Cerebellar nuclear complex (tissue), 1 donor: ENCODE measurements at places on chromosomes 7 and 10.

DNA sequence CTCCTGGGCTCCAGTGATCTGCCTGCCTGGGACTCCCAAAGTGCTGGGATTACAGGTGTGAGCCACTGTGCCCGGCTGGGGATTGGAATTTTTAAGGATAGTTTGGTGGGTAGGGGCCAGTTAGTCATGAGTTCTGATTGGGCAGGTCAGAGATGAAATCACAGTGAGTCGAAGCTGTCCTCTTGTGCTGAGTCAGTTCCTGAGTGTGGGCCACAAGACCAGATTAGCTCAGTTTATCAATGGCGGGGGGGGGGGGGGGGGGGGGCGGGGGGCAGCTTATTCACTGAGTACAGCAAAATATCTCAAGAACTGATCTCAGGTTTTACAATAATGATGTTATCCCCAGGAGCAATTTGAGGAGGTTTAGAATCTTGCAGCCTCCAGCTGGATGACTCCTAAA, 11.6 kb upstream of the ERCC6 start:
- DNase-seq, result no peak

DNA sequence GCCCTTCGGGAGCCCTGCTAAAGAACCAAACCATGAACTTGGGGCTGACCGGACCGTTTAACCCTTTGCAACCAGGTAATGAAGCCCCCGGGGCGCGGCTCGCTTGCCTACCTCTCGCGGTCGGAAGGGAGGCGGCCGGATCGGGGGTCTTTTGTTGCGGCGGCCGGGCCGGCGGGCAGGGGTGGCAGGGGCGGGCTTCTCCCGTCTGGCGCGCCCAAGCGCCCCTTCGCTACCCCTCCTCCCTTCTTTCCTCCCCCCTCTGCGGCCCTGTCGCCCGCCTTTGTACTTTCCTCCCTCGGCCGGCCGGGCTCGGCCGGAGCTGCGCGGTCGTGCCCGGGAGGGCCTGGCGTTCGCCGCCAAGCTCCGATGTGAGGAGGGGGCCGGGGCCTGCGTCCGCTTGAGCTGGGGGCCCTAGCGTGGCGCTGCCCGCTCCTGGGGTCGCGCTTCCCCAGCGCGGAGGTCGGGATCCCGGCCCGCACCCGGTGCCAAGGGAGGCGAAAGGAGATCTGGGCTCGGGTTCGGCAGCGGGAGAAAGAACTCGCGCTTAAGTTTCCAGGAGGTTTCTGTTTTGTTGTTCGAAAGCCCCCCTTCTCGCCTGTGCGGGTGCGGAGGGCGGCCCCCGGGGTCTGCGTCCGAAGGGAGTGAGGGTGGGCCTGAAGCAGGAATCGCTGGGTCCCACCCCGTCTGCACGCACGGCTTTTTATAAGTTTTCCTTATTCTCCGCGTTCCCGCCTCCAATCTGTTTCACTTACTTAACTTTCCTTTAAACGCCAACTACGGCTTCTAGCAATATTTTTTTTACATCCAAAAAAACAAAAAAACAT, 436.8 kb upstream of the GALNT17 start:
- no peak for DNase-seq

- DNase-seq, result no peak
Observed at GRCh38 chr7:128358233-128358632, 3.3 kb downstream of the PRRT4 start.

DNA sequence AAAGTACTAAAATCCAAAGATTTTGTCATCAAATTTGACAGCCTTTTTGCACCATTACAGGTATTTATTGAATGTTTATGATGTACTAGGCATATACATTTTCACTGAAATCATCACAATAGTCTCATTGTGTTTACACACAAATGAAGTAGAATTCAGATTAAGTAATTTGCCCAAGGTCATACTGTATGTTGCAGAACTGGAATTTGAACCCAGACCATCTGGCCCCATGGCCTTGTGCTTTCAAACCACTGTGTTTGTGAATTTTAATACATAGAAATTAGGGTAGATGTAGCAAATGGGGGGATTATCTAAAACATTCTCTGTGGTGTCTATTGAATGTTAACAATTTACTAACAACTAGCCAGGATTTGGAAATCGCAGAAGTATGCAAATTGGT, 94.8 kb downstream of the POLL start:
- DNase-seq, result no peak

- no peak for DNase-seq
Observed at GRCh38 chr7:114229246-114229645, 185.4 kb upstream of the FOXP2 start.

GRCh38 chr10:59741048-59741447, 12.2 kb downstream of the MRLN start:
- no peak for DNase-seq

DNA sequence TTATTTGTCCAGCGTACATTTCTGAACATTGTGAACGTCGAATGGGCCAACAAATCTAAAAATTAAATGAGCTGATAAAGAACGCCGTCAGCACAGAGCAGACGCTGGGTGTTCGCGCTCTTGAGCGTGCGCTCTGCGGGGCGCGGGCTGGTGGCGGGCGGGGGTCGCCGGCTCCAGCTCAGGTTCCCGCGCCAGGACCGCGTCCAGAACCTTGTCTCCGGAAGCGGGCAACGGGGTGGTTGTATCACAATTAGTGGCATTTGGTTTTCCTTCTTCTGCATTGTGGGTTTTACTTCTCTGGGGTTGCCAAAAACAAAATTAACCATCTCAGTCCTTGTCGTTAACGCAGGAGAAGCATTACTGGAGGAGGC, 2.4 kb downstream of the CYP2E1 start:
- no peak for DNase-seq

GRCh38 chr7:109259151-109259550, 689.5 kb downstream of the DNAJB9 start:
- no peak for DNase-seq

GRCh38 chr10:104337985-104338735, at the start of gene ITPRIP:
TSS of gene ITPRIP (minus strand) at chr10:104338465. CDS start at chr10:104316051, 22,414 bp downstream.
- DNase-seq, result no peak

- no peak for DNase-seq
Observed at GRCh38 chr10:62005687-62006086, 104.2 kb downstream of the ARID5B start.

DNA sequence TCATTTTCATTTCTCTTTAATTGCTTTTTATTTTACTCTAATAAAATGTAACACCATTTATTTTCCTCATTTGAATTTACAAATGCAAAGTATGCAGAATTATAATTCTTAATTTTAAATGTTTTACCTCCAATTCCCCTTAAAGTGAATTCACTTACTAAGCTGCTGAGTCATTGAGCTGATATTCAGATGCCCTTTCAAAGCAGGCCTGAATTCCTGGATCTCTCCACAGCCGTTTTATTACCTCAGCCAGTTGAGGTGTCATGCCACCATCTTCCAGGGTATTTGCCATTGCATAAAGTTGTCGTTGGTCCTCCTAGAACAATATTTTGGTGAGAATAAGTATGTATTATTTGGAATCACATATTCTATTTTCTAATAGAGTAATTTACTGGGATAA, 33.2 kb downstream of the GNAT3 start:
- no peak for DNase-seq

- no peak for DNase-seq
Observed at GRCh38 chr10:11193001-11193551, 175.4 kb downstream of the CELF2 start.

- no peak for DNase-seq
Observed at GRCh38 chr7:131657881-131658280, 101.5 kb upstream of the PODXL start.

DNA sequence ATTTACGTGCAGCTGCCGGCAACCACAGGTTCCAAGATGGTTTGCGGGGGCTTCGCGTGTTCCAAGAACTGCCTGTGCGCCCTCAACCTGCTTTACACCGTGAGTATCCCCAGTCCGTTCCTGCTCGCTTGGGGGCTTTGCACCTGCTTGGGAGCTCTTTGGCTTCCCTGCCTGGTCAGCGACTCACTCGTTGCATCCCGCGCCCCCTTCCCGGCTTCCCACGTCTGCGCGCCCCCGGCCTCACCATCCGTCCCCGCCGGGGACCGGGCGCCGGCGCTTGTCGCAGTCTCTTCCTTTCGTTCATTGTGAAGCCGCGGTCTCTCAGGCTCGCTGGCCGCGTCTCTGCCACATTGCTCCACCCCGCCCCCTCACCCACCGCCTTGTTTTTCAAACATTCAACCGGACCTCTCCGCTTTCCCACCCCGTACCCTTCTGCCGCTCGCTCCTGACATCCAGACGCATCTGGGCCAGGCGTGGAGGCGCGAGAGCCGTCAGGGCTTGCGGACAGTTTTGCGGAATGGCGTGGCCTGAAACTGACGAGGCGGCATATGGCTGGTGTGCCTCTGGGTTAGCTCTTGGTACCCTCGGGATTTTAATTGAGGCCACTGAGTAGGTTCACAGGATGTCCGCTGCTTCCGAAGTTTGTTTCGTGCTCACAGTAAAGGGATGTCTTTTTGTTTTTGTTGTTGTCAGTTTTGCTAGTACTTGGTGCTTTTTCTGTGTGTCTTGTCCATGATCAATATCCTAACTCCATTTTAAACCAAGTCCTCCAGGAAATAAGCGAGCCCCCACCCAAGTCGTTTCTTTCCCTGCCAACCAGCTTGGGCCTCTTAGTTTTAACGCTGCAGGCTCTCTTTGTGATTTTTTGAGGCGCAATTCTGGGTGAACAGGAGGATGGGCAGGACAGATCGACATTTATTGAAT, 639 bp downstream of the TSPAN13 start:
- no peak for DNase-seq

DNA sequence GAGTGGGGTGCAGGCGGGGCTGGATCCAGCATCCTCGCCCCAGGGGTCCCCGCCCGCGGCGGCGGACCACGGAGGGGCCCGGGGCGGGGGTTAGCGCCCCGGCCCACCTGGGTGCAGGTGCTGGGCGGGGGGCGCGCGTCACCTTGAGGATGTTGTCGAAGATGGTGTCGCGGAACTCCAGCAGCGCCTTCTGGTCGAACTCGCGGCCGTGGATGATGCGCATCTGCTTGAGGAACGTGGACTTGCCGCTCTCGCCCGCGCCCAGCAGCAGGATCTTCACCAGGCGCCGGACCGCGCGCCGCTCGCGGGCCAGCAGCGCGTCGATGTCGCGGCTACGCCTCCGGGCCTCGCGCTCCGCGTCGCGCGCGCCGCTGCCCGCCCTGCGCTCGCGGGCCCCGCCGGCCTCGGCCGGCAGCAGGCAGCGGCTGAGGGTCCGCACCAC, 376 bp downstream of the GNA12 start:
- no peak for DNase-seq

- DNase-seq, result no peak
Observed at GRCh38 chr7:37495574-37496184, 47.0 kb upstream of the ELMO1 start.

- DNase-seq, result no peak
Observed at GRCh38 chr7:78863281-78863680, 590.2 kb downstream of the MAGI2 start.

- no peak for DNase-seq
Observed at GRCh38 chr7:151094675-151095074, 8.4 kb downstream of the AGAP3 start.

DNA sequence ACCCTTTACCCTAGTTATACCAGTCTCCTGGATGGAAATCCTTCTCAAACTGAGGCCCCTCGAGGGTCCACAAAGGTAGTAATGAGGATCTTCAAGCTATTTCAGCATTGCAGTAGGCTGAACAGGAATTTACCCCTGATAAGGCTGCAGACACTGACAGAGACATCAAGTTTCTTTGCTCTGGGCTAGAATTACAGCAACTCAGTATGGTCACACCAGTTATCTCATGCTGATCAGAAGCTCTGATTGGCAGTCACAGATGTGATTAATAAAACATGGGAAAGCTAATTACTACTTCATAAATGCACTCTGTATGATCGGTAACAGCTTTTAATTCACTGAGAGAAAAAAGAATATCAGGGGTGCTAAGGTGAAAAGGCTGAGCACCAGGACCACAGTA, 30.6 kb downstream of the FAM204A start:
- no peak for DNase-seq

DNA sequence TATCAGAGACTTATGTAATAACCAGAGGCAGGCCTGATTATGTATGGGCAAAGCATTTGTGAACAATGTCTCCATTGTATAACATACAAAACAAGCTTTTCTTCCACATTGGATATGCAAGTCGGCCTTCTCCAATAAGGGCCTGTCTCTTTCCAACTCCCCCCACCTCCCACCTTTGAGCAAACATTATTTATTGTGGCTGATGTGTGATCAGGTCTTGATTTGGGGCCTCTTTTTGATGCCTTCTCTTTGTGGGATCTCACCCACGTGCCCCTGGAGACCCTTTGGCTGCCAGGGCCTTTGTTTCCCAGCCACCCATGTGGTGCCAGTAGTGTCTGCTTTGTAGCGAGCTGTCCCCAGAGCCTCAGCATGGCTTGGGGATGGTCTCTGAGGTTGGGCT, 53.0 kb downstream of the TCF7L2 start:
- no peak for DNase-seq

DNA sequence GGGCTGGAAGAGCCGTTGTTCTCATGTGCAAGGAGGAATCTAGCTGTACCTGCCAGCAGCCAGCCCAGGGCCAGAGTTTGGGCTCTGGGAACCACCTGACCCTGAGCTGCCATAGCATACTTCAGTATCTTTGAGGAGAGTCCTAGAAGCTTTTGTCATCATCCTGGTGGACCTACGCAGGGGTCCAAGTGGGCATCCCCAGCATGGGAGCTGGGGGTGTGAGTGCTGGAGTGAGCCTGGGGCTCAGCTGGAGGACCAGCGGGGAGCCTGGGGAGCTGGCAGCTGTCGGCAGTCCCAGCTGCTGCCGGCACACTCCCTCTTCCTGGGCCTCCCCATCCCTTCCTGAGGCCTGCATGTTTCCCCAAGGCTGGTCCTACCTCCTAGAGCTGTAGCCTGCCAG, 32.5 kb downstream of the C10orf105 start:
- DNase-seq, result no peak

DNA sequence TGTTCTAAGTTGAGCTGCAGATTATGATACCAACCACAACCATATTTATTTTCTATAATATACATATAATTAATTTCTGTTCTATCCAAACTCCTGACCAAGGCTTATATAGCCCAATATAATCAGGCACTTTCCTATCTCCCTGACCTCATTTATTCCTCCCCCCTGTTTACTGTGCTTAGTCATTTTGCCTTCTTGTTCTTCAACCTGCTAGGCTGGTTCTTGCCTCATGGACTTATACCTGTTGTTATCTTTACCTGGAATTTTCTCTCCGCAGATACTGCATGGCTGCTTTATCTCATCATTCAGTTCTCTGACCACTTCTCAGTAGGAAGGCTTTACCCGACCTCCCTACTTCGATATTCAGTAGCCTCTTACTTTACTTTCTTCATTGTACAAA, 24.9 kb upstream of the FAM3C start:
- DNase-seq, result no peak

- no peak for DNase-seq
Observed at GRCh38 chr7:94510582-94511496, 1.2 kb downstream of the CASD1 start.

DNA sequence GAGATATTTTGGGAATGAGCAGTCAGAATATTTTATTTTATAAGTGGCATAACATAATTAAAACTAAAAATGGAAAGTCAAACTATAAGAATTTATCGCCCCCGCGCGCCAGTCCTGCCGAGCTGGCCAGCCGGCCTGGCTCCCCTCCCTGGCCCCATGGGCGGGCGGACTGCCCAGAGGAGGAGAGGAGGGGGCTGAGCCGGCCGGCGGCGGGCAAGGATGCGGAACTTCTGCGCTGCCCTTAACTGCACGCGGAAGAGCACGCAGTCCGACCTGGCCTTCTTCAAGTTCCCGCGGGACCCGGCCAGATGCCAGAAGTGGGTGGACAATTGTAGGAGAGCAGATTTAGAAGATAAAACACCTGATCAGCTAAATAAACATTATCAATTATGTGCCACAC, 96.8 kb downstream of the DKK1 start:
- DNase-seq, result no peak
